ENCODE measurements at places on chromosomes 11 and 22. TPM values are rescaled to one million over a fixed set of nuclear protein-coding genes. Genes with fewer than 3 reads are reported as not detected.

Gene CYTH4
- 4.0 TPM for polyA plus RNA-seq

Gene RFPL1
- polyA plus RNA-seq = not detected

Gene ARHGAP32
- polyA plus RNA-seq = 3.2 TPM

Gene MN1
- polyA plus RNA-seq = 3.4 TPM

Gene SNX32
- 0.58 TPM for polyA plus RNA-seq

DNA sequence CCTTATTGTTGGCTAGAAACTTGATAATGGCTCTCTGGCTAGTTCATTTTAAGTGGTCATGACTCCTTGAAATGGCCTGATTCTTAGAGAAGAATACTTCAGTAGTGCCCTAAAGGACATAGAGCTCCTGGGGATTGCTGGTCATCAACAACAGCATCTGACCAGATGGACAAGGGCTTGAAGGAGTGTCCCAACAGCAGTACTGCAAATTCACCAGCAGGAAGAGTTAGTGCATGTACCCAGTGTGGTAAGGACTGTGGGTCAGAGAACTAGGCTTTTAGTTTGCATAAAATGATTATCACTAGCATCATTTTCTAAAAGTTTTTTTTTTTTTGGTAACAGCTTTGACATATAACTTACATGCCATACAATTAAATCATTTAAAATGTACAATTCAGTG is 39.5 kb upstream of the CUL5 start:
- DNase-seq = no peak

GRCh38 chr11:4090258-4090657 is 4.3 kb upstream of the RRM1 start:
- no peak for DNase-seq

- DNase-seq = no peak
Observed at GRCh38 chr11:96481771-96482170, 92.0 kb downstream of the JRKL start.

DNA sequence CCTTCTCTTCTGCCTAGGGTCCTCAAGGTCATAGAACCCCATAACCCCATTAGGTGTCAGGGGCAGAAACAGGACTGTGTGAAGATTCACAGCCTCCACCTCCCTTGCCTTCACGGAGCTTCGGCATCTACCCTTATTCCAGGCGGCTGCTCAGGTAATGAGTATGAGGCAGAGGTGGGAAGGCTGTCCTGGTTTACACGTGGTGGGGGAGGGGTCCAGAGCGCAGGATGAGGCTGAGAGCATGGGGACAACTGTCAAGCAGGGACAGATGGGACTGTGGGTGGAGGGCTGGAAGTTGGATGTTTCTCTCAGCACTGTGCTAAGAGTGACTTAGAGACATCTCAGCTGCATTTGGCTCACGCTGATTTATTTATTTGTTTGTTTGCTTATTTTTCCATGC is 4.3 kb upstream of the RAD9A start:
- DNase-seq = no peak

- DNase-seq = no peak
Observed at GRCh38 chr11:65210361-65210731, 28.6 kb downstream of the CAPN1 start.

- no peak for DNase-seq
Observed at GRCh38 chr11:64731601-64732000, 8.6 kb upstream of the NRXN2 start.

- no peak for DNase-seq
Observed at GRCh38 chr11:119551420-119552105, 128.6 kb upstream of the THY1 start.

DNA sequence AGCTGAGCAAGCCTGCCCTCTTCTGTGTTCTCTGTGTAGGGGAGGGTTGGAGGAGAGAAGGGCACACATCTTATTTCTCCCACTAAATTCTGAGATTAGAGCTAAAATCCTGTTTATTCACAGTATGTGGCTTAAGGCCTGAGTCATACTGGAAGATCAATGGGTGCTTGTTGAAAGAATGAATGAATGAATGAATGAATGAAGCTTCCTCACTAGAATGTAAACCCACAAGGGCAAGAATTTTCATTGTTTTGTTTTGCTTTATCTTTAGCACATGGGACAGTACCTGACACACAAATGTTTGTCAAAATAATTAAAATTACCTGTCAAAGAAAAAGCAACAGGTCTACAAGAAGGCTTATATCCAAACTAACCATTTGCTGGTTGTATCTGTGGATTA is 50.6 kb upstream of the PAK1 start:
- no peak for DNase-seq

- DNase-seq = no peak
Observed at GRCh38 chr11:84103096-84103495, 816.9 kb upstream of the CCDC90B start.

- DNase-seq = no peak
Observed at GRCh38 chr22:17884084-17884483, 109.8 kb upstream of the BID start.

- no peak for DNase-seq
Observed at GRCh38 chr11:1350086-1350725, 39.5 kb upstream of the BRSK2 start.

DNA sequence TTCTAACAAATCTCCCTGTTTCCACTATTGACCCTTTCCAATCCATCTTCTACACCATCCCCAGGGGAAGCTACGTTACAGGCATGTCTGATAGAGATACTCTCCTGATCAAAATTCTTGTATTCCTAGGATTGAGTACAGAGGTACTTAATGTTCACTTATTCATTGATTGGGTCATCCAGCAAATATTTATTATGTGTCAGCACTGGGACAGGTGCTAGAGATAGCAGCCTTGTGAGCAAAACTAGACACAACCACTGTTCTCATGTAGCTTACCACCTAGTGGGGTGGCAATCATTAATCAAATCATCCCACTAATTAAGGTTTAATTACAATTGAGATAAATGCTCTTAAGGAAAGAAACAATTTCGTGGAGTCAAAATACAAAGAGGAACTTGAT is 9.4 kb upstream of the RTCB start:
- no peak for DNase-seq

DNA sequence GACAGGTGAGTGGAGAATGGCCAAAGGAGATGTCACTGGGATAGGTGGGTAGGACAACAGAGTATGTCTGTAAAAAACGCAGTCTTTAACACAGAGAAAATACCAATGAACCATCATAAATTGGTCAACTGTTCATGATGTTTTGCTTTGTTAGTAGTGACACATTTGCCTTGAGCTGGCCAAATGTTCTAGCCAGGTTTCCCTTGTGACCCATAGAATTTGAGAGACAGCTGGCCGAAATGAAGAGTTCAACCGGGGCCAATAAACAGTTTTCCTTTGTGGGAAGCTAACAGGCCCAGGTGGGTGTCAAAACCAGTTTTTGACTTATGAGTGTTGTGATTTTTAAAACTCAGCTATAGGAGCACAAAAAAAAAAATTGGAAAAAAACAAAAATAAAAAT is 116.6 kb upstream of the BID start:
- no peak for DNase-seq

DNA sequence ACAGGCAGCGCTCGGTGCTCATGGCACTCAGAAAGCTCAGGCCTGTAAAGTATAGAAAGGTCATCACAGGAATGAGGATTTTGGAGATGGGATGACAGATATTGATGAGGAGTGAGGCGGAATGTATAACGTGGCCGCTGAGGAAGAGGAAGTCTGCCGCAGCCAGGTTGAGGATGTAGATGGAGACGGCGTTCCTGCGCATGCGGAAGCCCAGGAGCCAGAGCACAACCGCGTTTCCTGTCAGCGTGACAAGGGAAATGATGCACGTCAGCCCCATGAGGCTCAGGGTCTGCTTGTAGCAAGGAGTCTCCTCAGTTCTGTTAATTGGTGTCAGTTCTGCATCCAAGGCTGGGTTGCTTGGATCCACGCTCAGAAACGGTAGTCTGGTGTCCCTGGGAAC is 33.1 kb upstream of the MRGPRX1 start:
- DNase-seq = no peak

DNA sequence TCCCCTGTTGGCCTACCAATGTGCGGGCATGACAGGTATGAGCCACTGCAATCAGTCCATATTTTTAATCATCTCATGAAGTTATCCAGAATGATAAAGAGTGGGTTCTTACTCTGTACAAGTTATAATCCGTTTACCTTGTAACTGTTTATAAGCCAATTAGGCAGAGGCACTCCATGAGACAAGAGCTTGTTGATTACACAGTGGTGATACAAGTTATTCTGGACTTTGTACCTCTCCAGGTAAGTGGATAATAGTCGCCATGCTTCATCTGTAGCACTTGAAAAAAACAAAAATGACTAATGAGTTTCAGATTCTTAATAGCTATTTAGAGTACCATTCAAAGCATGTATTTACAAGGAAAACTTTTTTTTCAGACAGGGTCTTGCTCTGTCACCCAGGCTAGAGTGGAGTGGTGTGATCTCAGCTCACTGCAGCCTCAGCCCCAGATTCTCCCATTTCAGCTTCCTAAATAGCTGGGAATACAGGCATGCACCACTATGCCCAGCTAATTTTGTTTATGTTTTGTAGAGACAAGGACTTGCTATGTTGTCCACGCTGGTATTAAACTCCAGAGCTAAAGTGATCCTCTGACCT is 17.7 kb upstream of the FNBP4 start:
- no peak for DNase-seq

DNA sequence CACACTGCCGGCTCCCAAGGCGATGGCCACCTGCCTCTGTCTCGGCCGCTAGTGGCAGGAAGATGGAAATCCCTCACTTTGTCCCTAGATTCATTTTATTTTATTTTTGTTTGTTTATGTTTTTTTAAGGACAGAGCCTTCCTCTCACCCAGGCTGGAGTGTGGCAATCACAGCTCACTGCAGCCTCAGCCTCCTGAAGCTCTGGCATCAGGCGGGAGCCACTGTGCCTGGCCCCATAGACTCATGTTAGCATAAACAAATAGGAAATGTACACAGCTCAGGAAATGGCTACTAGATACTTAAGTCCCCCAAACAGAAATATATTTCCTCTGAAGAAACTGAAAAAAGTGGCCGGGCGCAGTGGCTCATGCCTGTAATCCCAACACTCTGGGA is 3.5 kb downstream of the TMEM80 start:
- no peak for DNase-seq

DNA sequence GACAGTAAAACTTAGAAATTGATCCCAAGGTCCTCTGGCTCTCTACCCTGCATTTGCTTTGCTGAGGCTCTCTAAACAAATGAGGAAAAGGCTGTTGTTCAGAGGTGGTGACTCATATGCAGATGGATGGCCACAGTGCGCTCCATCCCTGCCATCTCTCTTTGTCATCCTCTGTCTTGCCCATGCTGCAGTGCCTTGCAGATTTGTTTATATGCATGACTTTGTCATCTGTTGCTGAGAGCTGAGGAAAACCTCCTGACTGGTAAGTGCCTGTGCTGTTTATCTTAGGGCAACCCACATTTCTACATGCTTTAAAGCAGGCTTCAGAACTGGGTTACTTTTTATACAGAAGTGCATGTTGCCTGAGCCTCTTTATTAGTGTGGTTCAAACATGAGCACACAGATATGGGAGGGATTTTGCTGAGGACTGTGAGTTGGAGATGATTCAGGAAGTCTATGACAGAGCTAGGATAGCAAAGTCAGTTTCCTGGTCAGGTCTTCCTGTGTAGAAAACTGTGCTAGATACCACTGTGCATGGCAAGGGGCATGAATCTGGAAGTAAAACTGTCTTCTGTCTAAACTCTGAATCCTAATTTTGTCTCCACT is 57.4 kb downstream of the JAM3 start:
- no peak for DNase-seq

DNA sequence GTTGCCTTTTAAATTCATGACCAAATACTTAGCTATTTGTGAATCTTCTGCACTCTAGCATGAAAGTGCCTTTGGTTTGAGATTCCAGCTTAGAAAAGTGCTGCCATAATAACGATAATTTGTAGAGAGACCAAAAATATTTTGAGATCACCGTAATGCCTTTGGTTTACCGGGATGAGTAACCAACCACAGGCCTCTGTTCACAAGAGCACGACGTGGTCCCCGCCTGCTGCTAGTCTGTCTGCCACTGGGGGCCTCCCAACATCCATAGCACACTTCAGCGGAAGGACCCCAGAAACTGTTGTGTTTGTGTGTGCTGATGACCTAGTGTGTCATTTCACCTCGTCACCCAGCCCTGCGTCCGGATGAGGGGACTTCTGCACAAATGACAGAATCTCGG is 67.0 kb upstream of the RASSF10 start:
- no peak for DNase-seq

DNA sequence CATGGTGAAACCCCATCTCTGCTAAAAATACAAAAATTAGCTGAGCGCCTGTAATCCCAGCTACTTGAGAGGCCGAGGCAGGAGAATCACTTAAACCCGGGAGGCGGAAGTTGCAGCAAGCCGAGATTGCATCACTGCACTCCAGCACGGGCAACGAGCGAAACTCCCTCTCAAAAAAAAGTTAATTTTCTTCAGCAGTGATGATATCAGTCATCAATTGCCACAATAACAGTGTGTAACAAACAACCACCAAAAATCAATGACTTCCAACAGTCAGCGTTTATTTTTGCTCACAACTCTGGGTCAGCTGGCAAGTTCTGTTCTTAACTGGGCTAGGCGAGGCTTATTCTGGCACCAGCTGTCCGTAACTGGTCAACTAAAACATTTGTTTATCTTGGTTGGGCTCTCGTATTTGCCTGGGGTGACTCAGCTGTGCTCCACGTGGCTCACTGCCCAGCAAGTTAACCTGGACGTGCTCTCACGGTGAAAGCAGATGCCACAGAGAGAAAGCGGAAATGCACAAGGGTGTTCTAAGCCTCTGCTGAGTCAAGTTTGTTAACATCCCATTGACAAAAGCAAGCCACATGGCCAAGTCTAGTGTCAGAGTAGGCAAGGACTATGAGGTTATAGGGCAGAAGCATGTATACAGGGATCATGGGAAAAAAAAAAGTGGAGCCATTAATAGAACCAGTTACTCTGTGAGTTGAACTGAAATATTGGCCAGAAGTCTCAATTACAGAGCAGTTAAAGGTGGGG is 52.1 kb downstream of the LHFPL7 start:
- peak; percentile 85 for DNase-seq

Data from heart right ventricle (tissue), 16 donors.